ENCODE measurements at places on chromosomes 5 and 9. TPM values are rescaled to one million over a fixed set of nuclear protein-coding genes. Genes with fewer than 3 reads are reported as not detected.

DNA sequence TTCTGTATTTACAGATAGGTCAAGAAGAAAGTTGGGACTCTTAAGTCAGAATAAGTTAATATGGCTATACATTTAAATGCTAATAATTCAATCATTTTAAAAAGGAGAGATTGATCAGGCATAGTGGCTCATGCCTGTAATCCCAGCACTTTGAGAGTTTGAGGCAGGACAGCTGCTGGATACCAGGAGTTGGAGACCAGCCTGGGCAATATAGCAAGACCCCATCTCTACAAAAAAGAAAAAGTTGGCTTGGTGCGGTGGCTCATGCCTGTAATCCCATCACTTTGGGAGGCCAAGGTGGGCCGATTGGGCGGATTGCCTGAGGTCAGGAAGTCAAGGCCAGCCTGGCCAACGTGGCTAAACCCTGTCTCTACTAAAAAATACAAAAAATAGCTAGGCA, 15.0 kb upstream of the GLDC start:
- no peaks in the 10 kb centered on the region for H3K36me3 ChIP-seq
- no peak for DNase-seq
- H3K27me3 ChIP-seq: no peaks in the 10 kb centered on the region
- H3K4me1 ChIP-seq: no peaks in the 10 kb centered on the region
- no peak overlapping the region for H3K4me3 ChIP-seq

DNA sequence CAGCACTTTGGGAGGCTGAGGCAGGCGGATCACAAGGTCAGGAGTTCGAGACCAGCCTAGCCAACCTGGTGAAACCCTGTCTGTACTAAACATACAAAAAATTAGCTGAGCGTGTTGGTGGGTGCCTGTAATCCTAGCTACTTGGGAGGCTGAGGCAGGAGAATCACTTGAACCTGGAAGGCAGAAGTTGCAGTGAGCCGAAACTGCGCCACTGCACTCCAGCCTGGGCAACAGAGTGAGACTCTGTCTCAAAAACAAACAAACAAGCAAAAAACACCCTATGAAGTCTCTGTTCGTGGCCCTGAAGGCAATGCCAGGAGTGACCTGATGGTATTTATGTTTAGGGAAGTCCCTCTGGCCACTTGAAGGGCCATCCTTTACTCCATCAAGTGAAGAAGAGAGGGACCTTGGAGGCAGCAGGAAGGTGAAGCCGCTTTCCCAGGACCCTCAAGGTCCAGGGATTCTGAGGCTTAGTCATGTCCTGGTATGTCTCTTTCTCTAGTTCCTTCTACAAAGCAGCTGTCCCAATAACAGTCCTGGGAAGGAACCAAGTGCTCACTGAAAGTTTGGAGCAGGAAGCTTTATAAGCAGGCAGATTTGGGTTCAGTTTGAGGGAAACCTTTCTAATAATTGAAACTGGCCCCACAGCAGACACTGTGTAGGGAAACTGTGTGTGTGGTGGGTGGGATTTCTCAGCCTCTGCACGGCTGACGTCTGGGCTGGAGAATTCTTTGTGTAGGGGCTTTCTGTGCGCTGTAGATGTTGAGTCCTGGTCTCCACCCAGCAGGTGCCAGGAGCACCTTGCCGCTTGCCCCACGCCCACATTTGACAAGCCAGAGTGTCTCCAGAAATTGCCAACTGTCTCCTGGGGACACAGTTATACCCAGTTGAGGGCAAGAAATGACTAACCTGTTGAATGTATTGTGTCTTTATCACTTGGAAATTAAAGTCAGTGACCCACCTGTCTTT, 12.5 kb downstream of the PHF2 start:
- peaks cover 1% of the 10 kb centered on the region for H3K36me3 ChIP-seq
- H3K27ac ChIP-seq: no peak overlapping the region
- H3K4me3 ChIP-seq: no peak overlapping the region
- peaks cover 11% of the 10 kb centered on the region for H3K4me1 ChIP-seq

DNA sequence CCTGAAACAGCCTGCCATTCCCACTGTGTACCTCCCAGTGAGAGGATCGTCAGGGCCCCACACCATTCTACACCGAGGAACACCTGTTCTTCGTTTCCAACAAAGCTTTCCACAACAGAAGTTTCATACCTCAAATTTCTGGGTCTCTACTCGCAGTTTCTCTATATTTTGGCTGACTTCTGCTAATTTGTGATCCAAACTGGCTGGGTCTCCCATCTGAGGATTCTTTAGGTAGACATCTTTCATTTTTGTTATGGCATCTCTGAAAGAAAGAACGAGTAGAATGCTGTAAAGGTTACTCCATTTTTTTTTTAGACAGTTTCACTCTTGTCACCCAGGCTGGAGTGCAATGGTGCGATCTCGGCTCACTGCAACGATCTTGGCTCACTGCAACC, 67.5 kb downstream of the USP20 start:
- peaks cover 23% of the 10 kb centered on the region for H3K36me3 ChIP-seq
- H3K4me3 ChIP-seq: no peak overlapping the region
- no peaks in the 10 kb centered on the region for H3K4me1 ChIP-seq

- H3K4me3 ChIP-seq: no peak overlapping the region
- H3K27me3 ChIP-seq: no peaks in the 10 kb centered on the region
- peaks cover 3% of the 10 kb centered on the region for H3K4me1 ChIP-seq
- no peaks in the 10 kb centered on the region for H3K36me3 ChIP-seq
- DNase-seq: no peak
Measured at GRCh38 chr5:158958021-158958994, 141.4 kb downstream of the EBF1 start.

DNA sequence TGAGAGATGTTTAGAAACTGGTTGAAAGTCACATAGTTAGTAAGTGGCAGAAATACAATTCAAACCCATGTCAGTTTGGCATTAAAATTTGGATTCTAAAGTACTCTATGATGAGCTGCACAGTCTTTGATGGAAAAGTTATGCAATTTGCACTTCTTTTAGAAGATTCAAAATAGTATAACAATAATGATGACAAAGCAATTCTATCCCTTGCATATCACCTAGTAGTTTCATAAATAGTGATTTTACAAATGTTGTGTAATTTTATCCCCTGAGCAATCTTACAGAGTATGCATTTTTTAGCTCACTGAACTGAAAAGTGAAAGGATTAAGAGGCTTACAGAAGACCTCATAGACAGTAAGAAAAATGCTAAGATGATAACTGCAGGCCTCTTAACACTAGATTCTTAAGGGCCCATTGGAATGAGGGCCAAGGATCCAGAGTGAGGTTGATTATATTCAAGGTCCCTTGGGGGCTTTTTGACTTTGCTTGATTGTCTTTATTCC, 3.7 kb downstream of the C5orf46 start:
- H3K27me3 ChIP-seq: no peaks in the 10 kb centered on the region
- H3K4me3 ChIP-seq: no peak overlapping the region
- no peaks in the 10 kb centered on the region for H3K4me1 ChIP-seq

- H3K4me1 ChIP-seq: peaks cover 15% of the 10 kb centered on the region
- no peak overlapping the region for H3K27ac ChIP-seq
- no peaks in the 10 kb centered on the region for H3K36me3 ChIP-seq
- H3K4me3 ChIP-seq: no peak overlapping the region
Measured at GRCh38 chr5:90560771-90561170, 2.2 kb downstream of the ADGRV1 start.

The TNFSF8 gene
- 1.9 TPM for total RNA-seq

DNA sequence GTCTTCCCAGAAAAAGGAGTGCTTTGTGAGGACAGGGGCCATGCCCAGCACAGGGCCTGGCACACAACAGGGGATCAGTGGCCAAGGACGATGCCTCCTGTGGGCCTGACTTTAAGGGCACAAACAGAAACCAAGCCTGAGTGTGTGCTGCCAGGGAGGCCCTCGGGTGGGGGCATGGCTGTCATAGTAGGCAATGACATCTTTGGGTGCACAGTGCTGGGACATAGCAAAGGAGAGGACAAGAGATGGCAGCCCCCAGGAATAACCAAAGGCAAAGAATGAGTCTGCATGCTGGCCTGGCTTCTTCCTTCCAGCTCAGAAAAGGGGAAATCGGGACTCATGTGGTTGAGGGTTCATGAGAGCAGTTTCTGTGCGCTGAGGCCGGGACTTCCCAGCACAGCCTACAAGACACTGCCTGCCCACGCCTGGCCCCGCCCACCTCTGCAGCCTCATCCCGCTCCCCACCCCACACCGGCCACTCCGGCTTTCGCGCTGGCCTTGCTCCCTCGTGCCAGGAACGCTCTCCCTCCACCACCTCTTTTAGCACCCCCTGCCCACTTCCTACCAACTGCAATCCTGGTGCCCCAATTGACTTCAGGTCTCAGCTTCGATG, 13.8 kb upstream of the LHX2 start:
- no peaks in the 10 kb centered on the region for H3K4me1 ChIP-seq
- H3K27me3 ChIP-seq: peaks cover 82% of the 10 kb centered on the region
- H3K27ac ChIP-seq: no peak overlapping the region

GRCh38 chr9:36738318-36738976, 165.8 kb downstream of the MELK start:
- DNase-seq: no peak
- no peak overlapping the region for H3K4me3 ChIP-seq
- no peaks in the 10 kb centered on the region for H3K36me3 ChIP-seq

DNA sequence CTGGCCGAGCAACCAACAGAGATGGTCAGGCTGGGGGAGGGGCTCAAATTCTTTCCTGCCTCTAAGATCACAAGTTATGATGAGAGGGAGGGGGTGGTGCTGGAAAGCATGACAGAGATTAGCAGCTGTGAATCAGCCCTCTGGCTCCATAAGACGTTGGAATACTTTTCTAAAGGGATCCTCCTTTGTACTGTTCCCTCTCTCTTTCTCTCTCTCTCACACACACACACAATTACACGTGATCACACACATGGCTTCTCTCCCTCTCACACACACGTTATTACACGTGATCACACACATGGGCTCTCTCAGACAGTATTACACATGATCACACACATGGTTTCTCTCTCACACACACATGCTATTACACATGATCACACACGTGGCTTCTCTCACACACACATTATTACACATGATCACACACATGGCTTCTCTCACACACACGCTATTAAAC, at the start of gene SLC45A2:
SLC45A2 (minus strand) TSS at position 23 of the 454 bp plus-strand sequence. CDS start 110 bp downstream, outside the sequence.
- peak; percentile 23 for DNase-seq
- H3K4me1 ChIP-seq: peaks cover 7% of the 10 kb centered on the region
- H3K4me3 ChIP-seq: no peak within 1 kb of the TSS
- H3K36me3 ChIP-seq: peaks cover 5% of the 10 kb centered on the region

The SMIM27 gene
- 12.1 TPM for total RNA-seq

The PCDHGA2 gene
- 5.5 TPM for total RNA-seq

The EIF4E1B gene
- not detected for total RNA-seq

The IFNK gene
- total RNA-seq: not detected

GRCh38 chr5:147407094-147407681, 102.7 kb downstream of the DPYSL3 start:
- no peaks in the 10 kb centered on the region for H3K27me3 ChIP-seq
- H3K4me3 ChIP-seq: no peak overlapping the region
- H3K36me3 ChIP-seq: no peaks in the 10 kb centered on the region
- peak overlapping the region; percentile 27 for H3K27ac ChIP-seq
- DNase-seq: no peak

- H3K27me3 ChIP-seq: no peaks in the 10 kb centered on the region
- H3K36me3 ChIP-seq: no peaks in the 10 kb centered on the region
- DNase-seq: no peak
- H3K27ac ChIP-seq: no peak overlapping the region
- no peak overlapping the region for H3K4me3 ChIP-seq
Measured at GRCh38 chr9:4010309-4010708, 289.6 kb downstream of the GLIS3 start.

GRCh38 chr9:83081846-83082245, 18.9 kb upstream of the RASEF start:
- no peak overlapping the region for H3K27ac ChIP-seq
- no peaks in the 10 kb centered on the region for H3K27me3 ChIP-seq
- no peaks in the 10 kb centered on the region for H3K4me1 ChIP-seq
- no peak overlapping the region for H3K4me3 ChIP-seq
- H3K36me3 ChIP-seq: no peaks in the 10 kb centered on the region
- peak; percentile 11 for DNase-seq

DNA sequence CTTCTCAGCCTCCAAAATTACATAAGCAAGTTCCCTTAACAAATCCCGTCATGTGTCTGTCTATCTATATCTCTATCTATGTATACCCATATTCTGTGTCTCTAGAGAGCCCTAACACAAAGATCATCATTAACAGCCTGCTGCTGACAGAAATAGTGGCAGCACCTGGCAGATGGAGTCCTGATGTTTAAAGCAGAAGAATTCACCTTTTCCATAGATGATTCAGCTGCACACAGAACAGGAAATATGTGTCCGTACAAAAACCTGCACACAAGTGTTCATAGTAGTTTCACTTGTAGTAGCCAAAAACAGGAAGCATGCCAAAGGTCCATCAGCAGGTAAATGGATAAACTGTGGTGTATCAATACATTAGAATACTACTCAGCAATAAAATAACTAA, 45.0 kb upstream of the ACO1 start:
- no peaks in the 10 kb centered on the region for H3K4me1 ChIP-seq
- no peaks in the 10 kb centered on the region for H3K36me3 ChIP-seq
- no peak for DNase-seq

DNA sequence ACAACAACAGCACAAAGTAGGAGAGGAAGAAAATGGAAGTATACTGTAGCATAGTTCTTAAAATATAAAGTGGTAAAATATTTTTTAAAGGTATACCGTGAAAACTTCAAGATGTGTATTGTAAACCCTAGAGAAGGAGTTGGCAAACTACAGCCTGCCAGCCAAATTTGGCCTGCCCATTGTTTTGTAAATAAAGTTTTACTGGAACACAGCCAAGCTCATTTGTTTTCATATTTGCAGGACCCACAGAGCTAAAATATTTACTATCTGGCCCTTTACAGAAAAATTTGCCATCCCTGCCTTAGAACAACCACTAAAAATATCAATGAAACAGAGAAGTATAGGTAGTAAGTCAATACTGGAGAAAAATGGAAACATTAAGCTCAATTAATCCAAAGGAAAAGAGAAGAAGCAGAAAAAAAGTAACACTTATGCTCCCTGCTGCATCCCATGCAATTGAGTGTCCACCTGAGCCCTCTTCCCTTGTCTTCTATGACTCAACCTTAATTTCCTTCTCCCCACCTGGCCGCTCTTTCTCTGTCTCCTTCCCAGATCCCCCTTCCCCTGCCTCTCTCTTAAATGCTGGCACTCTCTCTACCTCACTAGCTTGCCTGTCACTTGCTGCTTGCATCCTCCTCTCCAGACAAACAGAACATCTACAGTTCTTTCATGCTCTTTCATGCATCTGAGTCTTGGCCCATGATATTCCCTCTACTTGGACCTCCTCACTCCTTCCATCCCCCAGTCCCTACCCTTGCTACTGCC, 50.6 kb upstream of the FER start:
- no peak overlapping the region for H3K27ac ChIP-seq
- H3K27me3 ChIP-seq: no peaks in the 10 kb centered on the region
- no peaks in the 10 kb centered on the region for H3K4me1 ChIP-seq
- no peak overlapping the region for H3K4me3 ChIP-seq
- no peak for DNase-seq
- no peaks in the 10 kb centered on the region for H3K36me3 ChIP-seq

The SLC2A6 gene
- total RNA-seq: 27.8 TPM

- no peaks in the 10 kb centered on the region for H3K4me1 ChIP-seq
- H3K27ac ChIP-seq: no peak overlapping the region
- no peak for DNase-seq
- H3K36me3 ChIP-seq: no peaks in the 10 kb centered on the region
- H3K4me3 ChIP-seq: no peak overlapping the region
Measured at GRCh38 chr9:104233366-104233765, 139.3 kb downstream of the SMC2 start.

GRCh38 chr5:100539519-100539918, 4.3 kb downstream of the FAM174A start:
- H3K36me3 ChIP-seq: no peaks in the 10 kb centered on the region
- peaks cover 7% of the 10 kb centered on the region for H3K4me1 ChIP-seq
- H3K27me3 ChIP-seq: no peaks in the 10 kb centered on the region

The LCN15 gene
- total RNA-seq: not detected

GRCh38 chr5:81895307-81895706, 76.5 kb upstream of the ATG10 start:
- H3K4me1 ChIP-seq: no peaks in the 10 kb centered on the region
- H3K36me3 ChIP-seq: no peaks in the 10 kb centered on the region
- no peaks in the 10 kb centered on the region for H3K27me3 ChIP-seq
- DNase-seq: no peak

All from lung (tissue), 17 donors.